ENCODE measurements at places on chromosomes 5 and 9.

DNA sequence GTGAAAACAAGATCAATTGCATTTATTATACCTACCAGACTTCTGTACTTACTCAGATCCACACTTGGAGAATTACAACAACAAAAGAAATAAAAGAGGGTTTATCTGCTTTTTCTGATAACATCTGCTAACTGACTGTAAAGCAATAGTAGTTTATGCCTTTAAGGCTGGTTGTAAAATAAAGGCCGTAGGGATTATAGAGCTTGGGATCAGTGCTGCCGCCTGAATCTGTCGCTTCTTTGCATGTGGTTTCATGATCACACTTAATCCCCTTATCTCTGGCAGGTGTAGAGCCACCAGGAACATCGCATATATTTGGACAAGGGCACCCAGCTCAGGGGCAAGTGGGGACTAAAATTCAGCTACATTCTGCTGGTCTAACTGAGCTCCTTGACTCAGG, 146.7 kb downstream of the CCDC192 start:
- no peak for DNase-seq

DNA sequence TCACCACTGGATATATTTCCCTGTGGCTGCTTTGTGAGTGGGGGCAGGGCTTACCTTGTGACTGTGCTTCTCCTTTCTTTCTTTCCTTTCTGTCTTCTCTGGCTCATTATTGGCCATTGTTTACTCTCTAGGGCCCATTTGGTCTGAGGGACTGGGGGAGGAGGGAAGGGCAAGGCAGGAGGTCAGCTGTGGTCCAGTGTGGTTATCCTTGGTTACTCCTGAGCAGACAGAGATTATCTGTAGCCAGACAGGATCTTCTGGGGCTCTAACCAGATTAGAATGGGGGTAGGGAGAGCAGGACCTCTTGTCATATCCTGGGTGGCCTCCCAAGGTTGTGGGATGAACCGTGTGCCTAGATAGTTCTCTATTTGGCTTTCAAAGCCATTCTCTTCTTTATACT, 71.2 kb downstream of the ANKRD55 start:
- DNase-seq, result no peak

DNA sequence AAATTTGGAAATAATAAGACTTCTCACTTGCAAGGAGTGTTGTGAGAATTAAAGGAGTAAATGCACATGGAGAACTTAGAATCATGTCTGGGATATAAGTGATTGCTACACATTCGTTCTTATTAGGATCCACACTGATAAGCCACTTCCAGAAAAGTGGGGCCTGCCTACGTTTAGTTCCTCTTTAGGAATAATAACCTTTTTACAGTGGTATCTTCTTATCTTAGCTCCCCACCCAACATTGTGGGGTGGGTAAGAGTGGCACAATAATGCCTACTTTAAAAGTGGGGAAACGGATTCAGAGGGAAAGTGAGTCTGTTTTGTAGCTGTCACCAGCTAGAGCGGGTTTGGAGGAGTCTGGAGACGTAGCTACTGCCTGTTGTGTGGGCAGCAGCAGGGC, 16.0 kb downstream of the DOCK2 start:
- no peak for DNase-seq

DNA sequence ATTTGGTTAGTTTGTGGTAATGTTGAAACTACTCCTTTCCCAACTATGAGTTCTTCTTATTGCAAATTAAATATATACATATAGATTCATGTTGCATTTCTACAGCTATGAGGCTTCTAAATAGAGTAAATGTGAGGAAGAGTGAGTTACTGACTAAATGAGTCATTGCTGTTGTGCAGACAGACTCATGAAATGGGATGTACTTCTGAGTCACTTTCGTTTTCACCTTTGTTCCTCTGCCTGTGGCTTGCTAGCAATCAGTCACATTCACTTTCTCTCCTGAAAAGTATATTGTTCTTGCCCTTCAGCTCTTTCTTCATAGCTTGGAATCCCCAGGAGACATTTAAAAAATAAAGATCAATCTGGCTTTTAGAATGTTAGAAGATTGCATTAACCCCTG, 295.5 kb upstream of the SMC2 start:
- DNase-seq, result no peak

DNA sequence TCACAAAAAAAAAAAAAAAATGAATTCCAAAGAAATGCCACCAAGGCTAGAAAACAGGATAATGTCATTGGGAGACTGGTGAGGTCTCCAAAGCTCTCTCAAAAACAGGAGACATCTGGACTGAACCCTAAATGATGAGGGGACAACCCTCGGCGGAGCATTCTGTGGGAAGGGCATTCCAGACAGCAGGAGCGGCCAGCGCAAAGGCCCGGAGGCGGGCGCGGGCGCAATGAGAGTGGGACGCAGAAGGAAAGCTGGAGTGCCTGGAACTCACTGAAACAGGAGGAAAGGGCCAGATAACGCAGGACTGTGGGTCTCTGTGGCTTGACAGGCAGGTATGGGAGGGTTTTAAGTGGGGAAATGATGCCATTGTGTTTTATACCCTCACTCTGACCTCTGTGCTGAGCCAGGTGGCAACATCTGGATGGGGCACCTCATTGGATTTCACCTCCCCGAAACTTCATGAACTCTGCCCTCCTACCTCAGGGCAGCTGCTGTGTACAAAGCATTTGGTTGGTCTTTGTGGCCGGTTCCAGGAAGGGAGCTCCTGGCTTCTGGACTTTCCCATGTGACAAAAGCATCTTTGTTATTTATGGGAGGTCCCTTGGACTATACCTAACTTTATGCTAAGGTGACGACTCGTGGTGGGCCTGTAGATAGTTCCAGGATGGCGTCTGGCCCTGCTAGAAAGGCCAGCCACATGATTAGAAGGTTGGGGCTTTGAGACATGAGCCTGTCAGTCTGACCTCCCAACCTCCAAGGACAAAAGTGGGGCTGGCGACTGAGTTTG, 11.5 kb upstream of the MAPK9 start:
- DNase-seq, result no peak

DNA sequence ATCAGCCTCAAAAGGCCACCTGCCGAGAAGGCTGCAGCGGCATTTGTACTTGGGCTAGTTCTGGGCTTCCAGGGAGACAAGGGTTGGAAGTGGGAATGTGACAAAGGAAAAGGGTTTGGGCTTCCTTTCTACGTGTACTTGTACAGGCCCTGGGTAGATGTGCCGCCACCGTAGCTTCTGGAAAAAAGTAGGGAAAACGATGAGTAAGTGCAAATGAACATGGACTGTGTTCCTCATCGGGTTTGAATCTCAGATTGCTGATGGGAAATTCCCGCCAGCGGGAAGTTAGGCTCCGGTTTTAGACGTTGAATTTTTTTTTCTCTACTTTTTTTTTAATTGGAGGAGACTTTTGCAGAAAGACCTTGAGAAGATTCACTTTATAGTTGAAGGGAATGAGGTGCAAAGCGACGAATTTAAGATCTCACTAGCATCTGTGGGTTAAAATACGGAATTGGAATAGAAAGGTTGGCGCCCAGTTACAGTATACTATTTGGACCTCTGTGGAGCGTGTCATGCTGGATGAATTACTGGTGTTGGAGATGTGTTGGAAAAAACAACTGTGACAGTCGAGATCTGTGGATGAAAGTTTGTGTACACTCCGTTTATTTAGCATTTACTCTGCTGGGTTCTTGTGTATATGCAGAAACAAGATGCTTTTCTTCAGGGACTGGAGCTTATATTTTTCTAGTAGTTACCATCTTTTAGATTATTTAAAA, 1.2 kb downstream of the G3BP1 start:
- DNase-seq, result no peak

Measured in CD4-positive, alpha-beta T cell treated with Interleukin-15 for 1 hour (primary cell).